Fibroblast of villous mesenchyme (primary cell): ENCODE measurements at places on chromosomes 3 and 15.
A peak's percentile ranks its signal among the peaks of the same experiment; 100 is the strongest.

DNA sequence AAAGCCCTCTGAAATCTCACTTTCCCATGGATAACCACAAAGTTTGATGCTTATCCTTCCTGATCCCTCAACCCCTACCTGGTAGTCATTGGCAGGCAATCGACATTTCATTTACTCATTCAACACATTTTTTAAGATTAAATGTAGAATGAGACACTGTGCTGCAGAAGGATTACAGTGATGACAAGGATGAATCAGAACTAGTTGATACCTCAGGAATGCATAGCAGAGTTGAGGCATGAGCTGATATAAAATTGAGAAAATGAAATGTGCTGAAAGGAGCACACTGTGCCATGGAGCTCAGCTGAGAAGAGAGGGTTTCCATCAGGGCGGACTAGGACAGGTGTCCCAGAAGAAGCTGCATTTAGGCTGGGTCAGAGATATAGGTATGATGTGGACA lies 48.9 kb upstream of the ACTL6A start:
- DNase-seq: no peak

GRCh38 chr15:88610701-88611231 lies 10.4 kb upstream of the AEN start:
- DNase-seq: no peak

DNA sequence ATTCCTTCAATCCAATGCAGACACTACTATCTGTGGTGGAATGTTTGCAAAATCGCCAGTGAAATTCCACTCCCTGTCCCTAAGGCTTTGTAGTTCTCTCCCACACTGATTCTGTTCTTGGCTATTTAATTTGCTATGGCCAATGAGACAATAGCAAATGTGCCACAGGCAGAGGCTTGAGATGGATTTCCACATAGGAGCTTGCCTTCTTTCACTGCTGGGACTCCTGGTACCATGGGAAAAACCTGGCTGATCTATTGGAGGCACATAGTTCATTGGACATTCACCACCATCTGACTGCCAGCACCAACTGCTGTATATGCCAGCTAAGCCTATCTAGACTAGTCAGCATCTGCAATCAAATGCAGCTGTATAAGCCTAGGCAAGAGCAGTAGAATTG lies 103.8 kb downstream of the NR1D2 start:
- peak; percentile 64 for DNase-seq

GRCh38 chr3:110754212-110754916 lies 317.3 kb upstream of the NECTIN3 start:
- no peak for DNase-seq

GRCh38 chr3:130085881-130086280 lies 4.2 kb downstream of the ALG1L2 start:
- no peak for DNase-seq

GRCh38 chr15:99426431-99427105 lies 139.2 kb upstream of the MEF2A start:
- no peak for DNase-seq

DNA sequence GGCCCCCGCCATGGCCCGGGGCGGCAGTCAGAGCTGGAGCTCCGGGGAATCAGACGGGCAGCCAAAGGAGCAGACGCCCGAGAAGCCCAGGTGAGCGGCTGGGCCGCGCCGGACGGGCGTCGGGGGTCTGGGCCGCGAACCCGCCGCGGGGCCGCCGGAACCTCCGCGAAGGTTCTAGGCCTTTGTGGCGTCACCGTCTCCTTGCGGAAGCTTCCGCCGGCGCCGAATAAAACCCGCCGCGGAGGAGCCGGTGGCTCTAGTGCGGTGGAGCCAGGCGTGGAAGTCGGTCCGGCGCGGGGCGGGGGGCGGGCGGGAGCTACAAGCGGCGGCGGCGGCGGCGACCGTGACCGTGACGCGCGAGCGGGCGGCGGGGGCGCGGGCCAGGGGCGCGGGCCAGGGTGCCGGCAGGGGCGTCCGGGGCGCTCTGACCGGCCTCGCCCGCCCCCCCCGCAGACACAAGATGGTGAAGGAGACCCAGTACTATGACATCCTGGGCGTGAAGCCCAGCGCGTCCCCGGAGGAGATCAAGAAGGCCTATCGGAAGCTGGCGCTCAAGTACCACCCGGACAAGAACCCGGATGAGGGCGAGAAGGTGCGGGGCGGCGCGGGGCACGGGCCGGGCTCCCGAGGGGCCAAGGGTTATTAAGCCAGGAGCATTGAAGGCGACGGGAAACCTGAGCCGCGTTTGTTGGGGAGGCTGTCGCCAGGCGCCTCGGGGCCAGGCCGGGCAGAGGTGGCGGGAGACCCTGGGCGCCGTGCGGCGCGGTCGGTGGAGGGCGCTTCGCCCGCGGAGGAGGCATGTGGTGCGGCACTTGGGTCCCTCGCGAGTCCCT lies at the start of gene DNAJA4:
Gene DNAJA4, plus strand, starts transcription at position 259 of the 833 bp plus-strand sequence. Its CDS starts 202 bp downstream, at position 461.
- DNase-seq: peak; percentile 43

DNA sequence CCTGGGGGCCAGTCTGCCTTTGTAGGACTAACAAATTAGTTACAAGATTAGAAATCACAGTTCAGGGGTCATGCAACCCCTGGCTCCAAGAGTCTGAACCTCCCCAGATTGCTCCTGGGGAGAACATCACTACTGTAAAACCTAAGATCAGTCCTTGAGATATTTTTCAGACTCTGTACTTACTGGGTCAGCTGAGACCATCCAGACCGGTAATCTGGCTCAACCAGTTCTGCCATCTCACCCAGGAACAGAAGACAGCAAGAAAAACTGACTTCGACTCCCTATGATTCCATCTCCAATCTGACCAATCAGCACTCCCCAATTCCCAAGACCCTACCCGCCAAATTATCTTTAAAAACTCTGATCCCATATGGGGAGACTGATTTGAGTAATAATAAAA lies 47.5 kb downstream of the NMD3 start:
- DNase-seq: no peak

DNA sequence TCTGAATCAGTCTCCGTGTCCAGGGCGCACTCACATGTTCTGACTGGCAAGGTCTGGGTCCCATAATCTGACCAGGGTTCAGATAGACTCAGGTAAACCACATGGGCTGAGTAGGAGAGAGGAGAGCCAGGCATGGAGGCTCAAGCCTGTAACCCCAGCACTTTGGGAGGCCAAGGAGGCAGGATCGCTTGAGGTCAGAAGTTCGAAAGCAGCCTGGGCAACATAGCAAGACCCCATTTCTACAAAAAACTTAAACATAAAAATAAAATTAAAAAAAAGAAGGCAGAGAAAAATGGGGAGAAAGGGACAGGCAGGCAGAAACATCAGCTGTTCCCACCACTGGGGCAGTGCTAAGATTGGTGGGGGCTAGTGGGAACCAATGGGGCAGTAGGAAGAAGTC lies 5.4 kb downstream of the TMEM43 start:
- DNase-seq: no peak

DNA sequence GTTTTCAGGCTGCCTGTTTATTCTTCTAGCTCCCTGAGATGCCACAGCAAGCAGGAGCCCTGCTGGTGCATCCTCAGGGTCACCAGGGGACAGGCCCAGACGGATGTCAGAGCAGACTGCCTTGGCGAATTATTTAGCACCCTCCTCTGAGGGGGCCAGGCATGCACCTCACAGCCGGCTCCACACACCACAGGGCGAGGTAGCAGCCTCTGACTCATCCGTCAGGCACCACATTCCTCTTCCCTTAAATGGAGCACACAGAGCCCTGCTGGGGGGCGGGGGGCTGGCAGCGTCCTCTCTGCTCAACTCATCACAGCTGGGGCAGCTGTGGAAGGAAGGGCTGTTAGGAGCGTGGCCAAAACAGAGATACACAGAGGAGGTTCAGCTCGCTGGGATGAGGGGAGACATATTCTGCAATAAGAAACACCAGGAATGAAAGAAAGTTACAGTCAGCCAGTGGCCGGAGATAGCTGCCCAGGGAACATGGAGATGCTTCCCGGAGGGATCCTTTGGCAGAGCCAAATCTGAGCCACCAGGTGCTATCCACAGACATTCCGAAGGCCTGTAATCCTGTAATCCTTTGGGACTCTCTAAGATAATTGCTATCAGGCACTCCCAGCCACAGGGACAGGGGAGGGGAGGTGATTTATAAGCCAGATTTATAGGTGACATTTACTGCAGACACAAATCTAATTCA lies 13.9 kb upstream of the PRICKLE2 start:
- DNase-seq: peak; percentile 96

GRCh38 chr3:133469140-133469731 lies 69.4 kb downstream of the BFSP2 start:
- peak; percentile 37 for DNase-seq

- no peak for DNase-seq
Observed at GRCh38 chr3:109387201-109387600, 49.9 kb upstream of the DPPA4 start.

DNA sequence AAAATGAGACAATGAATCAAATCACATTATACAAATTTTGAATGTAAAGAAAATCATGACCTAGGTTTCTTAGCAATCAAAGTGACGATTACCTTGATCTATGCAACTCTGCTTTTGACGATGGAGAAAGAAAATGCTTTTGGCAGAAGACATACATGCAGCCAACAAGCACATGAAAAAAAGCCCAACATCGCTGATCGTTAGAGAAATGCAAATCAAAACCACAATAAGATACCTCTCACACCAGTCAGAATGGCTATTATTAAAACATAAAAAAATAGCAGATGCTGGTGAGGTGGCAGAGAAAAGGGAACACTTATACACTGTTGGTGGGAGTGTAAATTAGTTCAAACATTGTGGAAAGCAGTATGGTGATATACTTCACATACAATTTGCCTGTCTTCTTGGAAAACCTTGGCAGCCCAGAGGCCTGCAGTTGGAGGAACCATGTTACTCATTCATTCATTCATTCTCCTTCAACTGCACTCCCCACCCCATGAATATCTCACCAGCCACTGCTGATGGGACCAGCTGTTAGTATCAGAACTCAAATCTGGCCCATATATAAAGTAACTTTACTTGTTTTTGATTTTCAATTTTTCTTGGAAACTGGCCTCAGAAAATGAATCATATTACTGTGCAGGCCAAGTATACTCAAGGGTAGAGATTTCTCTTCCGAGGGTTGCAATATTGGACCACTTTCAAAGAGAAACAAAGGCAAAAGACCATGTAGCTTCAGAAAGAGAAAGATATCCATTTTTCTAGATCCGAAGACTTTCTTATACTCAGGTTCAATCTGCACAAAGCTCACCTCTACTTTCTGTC lies 358.6 kb upstream of the ARHGEF26 start:
- no peak for DNase-seq

DNA sequence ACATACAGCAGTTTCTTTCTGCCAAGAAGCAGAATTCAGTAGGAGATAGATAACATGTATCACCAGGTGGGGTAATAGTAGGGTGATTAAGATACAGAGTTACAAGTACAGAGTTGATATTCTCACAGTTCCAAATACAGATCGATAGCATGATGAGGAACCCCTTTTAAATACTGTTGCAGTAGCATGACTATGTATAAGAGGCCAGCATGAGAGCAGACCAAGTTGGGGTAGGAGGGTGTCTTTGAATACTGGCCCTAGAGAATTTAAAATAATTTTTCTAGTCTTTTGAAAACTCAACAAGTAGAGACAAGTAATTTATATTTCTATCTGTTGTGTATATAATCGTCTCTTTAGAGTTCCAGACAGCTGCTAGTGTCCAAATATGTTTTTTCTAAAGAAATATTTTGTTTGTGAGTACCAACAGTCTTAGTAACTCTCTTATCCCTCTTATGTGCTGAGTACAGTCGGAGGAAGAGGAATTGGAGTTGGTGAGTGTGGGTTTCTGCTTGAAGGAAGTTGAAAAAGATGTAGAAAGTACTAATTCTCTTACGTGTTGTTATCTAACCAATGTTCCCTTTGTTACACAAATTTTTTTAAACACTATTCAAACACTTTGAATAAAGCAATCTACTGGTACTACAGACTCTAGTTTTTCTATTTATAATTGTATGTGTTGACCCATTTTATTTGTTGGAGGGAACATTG lies 30.2 kb downstream of the LYSMD4 start:
- DNase-seq: peak; percentile 34

GRCh38 chr3:45841420-45841756 lies 531 bp downstream of the LZTFL1 start:
- peak; percentile 26 for DNase-seq

DNA sequence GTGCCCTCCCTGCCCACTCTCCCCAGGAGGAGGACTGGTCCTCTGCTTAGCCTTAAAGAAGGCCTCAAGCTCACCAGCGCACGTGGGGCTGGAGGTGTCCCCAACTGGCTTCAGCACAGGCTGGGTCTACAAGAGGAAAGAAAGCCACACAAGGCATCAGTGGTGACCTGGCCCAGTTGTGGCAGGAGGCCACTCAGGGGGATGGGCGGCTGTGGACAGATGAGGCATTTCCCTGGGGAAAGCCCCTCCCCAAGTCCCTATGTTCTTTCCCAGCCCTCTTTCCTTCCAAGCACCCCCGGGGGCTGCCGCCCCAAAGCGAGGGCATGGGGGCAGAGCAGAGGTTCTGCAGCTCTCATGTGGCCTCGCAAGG lies 155.2 kb upstream of the TLE3 start:
- DNase-seq: no peak

- peak; percentile 67 for DNase-seq
Observed at GRCh38 chr15:39833515-39833981, 50.9 kb upstream of the FSIP1 start.

- DNase-seq: no peak
Observed at GRCh38 chr3:140552403-140552802, 125.5 kb upstream of the TRIM42 start.

DNA sequence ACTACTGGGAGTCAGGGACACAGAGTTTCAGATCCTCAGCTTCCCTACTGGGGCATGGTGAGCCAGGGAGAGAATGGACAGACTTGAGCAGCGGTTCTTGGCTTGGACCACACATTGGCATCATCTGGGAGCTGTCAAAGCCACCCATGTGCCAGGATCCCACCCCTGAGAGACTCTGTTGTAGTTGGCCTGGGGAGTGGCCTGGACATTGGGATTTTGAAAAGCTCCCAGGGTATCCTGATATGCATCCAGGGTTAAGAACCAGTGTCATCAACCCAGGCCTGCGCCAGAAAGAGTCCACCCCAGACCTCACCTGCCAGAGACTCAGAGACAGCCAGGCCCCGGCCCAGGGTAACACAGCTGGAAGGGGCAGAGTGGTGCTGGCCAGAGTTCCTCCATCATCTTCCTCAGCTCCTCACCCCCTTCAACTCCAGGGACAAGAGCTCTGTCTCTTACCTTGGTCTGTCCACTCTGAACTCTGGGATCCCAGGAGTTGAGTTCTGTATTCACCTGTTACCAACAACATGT lies 33.0 kb upstream of the CHRNB4 start:
- no peak for DNase-seq

GRCh38 chr15:69224383-69224782 lies 63.9 kb downstream of the GLCE start:
- no peak for DNase-seq
